CD4-positive, alpha-beta T cell treated with Interleukin-12 subunit alpha and Interleukin-12 subunit beta, for 1 hour (primary cell): ENCODE measurements at places on chromosomes 2 and 18.
A peak's percentile ranks its signal among the peaks of the same experiment; 100 is the strongest.

GRCh38 chr18:76960528-76961035 is 138.2 kb downstream of the ZNF236 start:
- DNase-seq, result no peak

DNA sequence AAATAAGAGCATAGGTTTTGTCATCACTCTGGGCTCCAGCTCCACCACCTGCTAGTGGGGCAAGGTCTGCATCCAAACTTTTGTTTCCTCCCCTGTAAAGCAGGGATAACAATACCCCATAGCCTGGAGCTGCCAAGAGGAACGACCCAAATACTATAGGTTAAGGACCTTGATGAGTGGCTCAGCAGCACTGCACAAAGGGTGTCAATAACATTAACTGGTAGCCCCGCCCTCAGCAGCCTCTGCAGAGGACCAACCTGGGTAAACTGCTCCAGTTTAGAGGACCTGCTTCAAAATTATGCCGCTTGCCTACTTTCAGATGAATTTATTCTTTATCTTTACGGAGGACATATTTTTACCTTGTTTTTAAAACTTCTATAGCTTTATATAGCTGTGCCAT is 65.8 kb upstream of the RIOK3 start:
- DNase-seq, result no peak

DNA sequence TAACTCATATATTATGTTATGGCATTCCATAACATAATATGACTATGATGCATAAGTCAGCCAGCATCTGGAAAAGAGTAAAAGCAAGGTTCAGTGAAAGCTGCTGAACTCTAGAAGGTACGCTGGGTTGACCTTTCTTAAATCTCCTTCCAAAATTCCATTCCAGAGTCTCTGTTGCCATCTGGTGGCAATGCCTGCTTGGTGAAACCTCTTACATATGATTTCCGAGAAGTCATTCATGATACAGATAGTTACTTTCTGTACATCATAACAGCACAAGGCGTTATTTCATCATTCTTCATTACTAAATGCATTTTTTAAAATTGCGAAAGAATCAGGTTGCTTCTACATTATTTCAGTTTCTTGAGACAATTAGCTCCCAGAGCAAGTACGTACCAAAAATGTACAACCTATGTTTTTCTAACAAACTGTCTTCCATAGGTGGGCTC is 7.0 kb upstream of the EPG5 start:
- peak; percentile 80 for DNase-seq

DNA sequence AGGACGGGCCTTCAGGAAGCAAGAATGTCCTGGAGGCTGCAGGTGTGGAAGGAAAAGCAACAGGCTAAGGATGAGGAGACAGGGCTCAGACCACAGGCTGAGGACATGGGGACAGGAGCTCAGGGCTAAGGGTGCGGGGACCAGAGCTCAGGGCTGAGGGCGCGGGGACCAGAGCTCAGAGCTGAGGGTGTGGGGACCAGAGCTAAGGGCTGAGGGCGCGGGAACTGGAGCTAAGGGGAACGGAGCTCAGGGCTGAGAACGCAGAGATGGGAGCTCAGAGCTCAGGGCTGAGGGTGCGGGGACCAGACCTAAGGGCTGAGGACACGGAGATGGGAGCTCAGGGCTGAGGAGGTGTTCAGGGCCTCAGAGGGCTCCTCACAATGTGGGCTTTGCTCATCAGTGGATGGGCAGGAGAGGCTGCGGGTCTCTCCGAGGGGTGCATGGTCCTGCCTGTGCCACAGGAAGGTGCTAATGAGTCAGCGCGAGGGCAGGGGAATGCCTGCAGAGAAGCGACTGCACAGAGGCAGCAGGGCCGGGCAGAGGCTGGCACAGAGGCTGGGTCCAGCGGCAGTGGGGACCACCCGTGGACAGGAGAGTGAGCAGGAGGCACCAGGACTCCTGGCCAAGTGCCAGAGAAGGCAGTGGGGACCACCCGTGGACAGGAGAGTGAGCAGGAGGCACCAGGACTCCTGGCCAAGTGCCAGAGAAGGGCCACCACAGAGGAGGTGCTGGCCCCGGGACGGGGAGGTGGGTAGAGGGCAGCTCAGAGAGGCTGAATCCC is 271.7 kb downstream of the TWIST2 start:
- DNase-seq, result no peak

- DNase-seq, result no peak
These were observed 11.6 kb downstream of the TRAPPC8 start for GRCh38 chr18:31931163-31931885.

DNA sequence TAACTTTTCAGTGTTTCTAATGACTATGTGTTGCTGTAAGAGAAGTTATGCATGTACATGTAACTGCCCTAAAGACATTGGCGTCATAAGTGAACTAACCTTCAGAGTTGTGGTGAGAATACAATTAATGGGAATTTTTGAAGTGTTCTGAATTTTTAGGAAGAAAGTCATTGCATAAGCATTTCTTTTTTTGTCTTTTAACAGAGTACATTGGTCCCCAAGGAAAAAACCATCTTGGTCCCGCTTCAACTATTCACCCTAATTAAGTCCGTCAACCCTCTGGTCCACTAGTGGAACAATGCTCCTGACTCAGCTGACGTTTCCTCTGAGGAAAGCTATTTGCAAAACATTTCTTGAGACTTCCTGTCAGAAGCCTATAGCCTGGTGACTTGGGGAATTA is 41.1 kb upstream of the VIT start:
- DNase-seq, result no peak

GRCh38 chr2:144426981-144427479 is 92.9 kb downstream of the ZEB2 start:
- DNase-seq, result no peak

DNA sequence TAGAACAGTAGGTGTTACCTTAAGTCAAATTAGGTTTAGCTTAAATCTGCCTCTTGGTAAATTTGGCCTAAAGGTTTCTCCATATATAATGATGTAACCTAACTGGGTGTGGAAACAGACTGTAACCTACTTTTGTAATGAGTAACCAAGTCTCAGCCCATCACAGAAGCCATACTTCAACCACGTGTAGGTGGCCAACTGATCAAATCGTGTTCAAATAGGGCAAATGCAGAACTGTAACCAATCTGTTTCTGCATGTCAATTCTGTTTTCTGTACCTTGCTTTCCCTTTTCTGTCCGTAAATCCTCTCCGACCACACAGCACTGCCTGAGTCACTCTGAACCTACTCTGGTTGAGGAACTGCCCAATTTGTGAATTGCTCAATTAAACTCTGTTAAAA is 34.0 kb upstream of the PLA2R1 start:
- DNase-seq, result no peak

- DNase-seq, result no peak
These were observed 86.4 kb upstream of the ID2 start for GRCh38 chr2:8595428-8595805.

DNA sequence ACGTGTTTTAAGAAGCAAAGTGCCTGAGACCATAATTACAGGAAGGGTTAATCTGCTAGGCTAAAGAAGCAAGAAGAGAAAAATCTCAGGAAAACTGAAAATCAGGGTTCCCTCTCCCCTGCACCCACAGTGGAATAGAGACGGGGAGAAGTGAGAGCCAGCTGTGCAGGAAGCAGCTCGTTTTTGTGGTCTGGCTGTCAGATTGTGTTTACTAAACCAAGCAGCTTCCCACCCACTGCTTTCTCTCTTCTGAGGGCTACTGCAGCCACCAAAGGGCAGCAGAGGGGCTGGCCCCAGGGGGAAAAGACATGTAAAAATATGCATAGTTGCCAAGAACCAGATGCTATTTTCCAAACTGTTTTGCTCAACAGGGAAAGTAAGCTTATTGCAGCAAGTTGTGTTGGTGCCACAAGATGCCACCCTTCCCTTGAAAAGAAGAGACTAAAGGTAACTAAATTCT is 72.6 kb upstream of the THUMPD2 start:
- no peak for DNase-seq

- DNase-seq, result no peak
These were observed 2.2 kb downstream of the DSG2 start for GRCh38 chr18:31500051-31500688.

- no peak for DNase-seq
These were observed 1154.9 kb upstream of the TMEFF2 start for GRCh38 chr2:193349642-193350041.

DNA sequence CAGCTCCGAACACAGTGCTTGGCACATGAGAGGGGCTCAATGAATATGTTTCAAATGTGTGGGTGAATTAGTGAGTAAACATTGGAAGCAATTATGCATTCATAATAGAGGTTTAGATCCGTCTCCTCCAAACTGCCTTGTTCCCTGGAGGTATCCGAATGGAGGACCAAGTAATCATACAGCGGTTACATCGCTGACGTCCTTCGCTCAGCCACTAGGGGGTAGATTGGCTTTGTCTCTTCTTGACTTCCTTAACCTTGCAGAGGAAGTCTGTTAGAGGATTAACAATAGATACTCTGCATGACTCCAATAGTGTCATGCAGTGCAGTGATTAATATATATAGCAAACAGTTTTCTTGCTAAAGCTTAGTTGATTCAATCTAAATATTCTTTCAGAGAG is 517.0 kb downstream of the PTPRM start:
- no peak for DNase-seq

DNA sequence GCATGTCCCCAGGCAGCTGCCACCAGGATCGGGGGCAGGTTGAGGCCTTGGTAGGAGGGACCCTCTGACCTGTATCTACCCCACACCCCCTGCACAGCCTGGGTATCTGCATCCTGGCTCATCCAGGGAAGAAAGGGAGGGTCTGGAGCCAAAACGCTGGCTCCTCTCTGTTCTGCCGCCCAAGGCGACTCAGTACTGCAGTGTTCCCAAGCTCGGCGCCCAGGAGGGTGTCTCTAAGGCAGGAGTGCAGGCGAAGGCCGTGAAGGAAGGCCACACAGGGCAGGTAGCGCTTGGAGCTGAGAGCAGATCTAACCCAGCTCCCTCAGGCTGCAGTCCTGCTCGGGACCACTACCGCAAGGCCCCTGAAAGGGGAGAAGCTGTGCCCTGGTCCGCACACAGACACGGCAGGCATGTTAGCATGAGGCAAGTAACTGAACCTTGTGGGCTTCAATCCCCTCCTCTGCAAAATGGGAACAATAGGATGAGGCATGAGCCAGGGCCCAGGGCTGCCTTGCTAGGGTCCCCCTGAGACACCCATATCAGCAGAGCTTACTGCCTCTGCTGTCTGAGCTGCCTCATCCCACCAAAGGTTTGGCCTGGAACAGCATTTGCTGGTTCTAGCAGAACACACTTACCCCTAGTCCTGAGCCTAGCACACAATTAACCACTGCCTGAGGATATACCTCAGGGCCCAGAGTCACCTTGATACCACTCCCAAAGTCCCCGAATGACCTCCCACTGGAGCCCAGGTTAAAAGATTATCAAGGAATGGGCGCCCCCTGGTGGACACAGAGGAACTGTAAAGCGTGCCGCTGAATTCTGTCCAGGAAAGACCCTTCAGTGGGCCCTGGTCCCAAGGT is 6.5 kb downstream of the PTMA start:
- DNase-seq, result peak; percentile 83
